ENCODE measurements at places on chromosomes 1 and 21. TPM values are rescaled to one million over a fixed set of nuclear protein-coding genes. Genes with fewer than 3 reads are reported as not detected.

KANK4 gene
- not detected for total RNA-seq

AQP10 gene
- not detected for total RNA-seq

DNA sequence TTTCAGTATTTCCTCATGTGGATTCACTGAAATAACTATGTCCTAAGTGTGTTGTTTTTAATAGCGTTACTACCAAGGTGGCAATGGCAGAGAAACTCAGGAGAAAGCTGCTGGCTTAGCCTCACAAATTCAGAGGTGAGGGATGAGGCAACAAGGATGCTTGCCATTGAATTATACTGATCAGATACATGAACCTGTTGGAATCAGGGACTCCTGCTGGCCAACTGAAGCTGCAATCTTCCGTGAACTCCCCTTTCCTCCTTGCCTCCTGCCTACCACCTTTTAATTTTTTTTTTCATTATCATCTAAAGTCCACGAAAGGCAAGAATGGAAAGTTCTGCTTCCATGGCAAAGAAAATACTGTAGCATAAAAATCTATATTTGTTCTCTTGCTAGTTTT, 254.7 kb downstream of the NFIA start:
- no peak for DNase-seq

GRCh38 chr1:6325482-6325881, 64.6 kb upstream of the GPR153 start:
- no peak for DNase-seq

- no peak for DNase-seq
Measured at GRCh38 chr1:55554611-55555010, 339.4 kb upstream of the USP24 start.

Data from osteocyte (in vitro differentiated cells).